ENCODE measurements at places on chromosomes 6 and 20. TPM values are rescaled to one million over a fixed set of nuclear protein-coding genes. Genes with fewer than 3 reads are reported as not detected.

Gene ADGRG6
- total RNA-seq: 22.5 TPM

Gene PGC
- not detected for total RNA-seq

Gene MLN
- not detected for total RNA-seq

DNA sequence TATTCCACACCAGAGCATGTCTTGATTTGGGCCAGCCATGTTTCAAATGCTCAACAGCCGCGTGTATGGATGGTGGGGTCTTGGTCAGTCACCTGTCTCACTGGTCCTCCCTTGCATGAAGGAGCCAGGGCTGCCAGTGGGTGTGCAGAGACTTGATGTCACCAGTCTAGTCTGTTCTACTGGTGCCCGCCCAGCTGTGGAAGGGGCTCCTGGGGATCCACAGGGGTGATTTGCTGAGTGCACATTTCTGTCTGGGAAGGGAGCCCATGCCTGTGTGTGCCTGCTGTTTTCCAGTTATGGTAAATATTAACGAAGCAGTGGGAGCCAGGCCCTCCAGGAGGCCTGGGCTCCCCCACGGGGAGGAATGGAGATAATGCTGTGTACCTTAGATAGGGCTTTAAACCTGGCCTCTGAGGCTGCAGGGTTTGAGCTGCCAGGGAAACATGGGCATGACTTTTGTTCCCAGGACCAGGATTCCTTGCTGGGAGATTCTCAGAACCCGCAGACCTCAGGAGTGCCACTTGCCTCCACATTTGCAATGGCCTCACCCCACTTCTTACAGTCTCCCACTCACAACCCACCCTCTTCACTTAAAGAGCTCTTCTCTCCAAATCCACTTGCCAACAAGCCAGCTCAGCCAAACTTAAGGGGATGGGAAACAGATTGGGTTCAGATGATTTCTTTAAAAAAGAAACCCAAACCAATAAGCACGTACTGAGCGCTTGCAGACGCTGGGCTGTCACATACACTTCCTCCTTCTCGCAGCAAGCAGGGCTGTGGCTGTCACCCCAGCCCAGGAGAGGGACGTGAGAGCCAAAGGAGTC, 54.1 kb downstream of the VEGFA start:
- DNase-seq: no peak

GRCh38 chr6:146301764-146302163, 241.9 kb upstream of the RAB32 start:
- no peak for DNase-seq

DNA sequence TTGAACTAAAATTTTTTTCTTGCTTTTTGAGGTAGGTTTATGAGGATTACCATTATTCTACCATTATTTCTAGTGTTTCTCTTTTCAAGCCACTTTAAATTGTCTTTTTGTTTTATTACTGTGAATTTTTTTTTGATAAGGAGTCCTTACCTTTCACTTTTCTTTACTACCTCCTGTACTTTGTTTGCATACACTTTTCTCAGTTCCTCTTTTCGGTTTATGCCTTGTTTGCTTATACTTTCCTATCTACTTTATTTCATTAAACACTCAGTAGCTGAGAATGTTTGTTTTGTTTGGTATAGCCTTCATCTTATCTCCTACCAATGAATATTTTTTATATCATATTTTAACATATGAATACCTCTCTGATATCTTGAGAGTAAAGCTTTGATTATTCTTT, 147.9 kb downstream of the TFAP2B start:
- DNase-seq: no peak

- DNase-seq: peak; percentile 20
Observed at GRCh38 chr6:139313784-139314545, 22.2 kb upstream of the TXLNB start.

All from IMR-90 (cell line).